ENCODE measurements at places on chromosomes 13 and 19.

- no peak for DNase-seq
Observed at GRCh38 chr19:3790209-3790734, 4.1 kb upstream of the MATK start.

DNA sequence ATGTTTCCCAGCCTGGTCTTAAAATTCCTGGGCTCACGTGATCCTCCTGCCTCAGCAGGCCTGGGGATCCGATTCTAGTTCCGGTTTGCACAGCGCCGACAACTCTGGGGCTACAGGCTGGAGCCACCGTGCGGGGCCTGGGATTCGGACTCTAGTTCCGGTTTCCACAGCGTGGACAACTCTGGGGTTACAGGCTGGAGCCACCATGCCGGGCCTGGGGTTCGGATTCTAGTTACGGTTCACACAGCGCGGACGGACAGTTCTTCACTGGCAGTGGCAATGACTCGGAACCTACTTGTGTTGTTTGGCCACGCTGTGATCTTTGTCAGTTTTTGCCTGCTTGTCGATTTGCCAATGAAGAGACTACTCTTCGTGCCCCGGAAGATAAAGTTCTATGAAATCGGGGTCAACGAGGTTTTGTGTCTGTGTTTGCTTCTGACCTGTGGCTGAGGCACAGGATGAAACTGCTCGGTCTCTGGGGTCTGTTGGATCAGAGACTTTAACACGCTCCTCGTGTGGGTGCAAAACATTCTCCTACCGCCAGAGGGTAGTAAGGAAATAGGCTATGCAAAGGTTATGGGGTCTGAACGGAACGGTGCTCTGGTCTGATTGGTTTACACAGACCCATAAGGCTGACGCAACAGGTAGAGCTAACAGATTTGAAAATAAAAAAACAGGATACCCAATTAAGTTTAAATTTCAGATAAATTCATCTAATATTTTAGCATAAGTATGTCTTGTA is 12.1 kb upstream of the ZSCAN1 start:
- DNase-seq: peak; percentile 84

- no peak for DNase-seq
Observed at GRCh38 chr13:59043016-59043415, 1120.7 kb downstream of the DIAPH3 start.

DNA sequence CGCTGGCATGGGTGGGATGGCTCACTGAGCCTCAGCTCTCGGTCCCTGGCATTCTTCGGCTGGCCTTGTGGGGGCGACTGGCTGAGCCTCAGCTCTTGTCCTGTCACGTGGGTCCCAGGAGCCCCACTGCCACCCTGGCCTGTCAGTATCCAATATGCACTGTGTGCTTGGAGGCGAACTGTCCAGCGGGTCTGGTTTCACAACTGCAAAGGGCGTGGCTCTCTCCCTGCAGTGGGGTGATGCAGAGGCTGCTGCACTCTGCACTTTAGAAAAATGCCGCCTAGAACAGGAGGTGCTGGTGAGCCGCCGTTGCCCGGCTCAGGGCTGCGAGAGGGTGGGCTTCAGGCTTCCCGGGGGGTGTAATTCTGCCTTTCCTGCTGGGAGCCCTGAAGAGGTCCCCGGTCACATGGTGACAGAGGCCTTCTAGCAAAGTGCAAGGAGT is 17.0 kb upstream of the TMEM255B start:
- DNase-seq: peak; percentile 82

DNA sequence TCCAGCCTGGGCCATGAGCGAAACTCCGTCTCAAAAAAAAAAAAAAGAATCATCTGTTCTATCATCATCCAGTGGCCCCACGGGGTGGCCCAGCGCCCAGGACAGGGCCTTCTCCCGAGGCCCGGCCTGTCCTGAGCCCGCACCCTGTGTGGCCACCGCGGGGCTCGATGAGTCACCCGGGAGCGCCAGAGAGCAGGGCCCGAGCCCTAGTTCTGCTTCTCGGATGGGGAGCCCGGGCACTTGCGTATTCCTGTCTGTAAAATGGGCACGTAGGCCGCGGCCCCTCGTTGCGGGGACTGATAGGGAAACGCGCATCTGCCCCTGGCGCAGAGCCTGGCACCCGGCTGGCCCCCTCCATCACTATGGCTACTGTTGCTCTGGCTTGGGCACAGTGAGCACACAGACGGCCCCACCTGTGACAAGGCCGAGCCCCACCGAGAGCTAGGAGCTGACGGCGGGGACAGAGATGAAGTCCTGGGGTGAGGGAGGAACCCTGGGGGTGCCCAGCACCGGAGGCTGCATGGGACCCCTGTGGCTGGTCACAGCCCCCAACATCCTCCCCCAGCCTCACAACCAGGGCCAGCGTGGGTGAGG is 21.3 kb upstream of the UQCR11 start:
- no peak for DNase-seq

- no peak for DNase-seq
Observed at GRCh38 chr13:18964942-18965341, 216.7 kb downstream of the TUBA3C start.

GRCh38 chr13:37395544-37395943 is 203.0 kb downstream of the POSTN start:
- no peak for DNase-seq

DNA sequence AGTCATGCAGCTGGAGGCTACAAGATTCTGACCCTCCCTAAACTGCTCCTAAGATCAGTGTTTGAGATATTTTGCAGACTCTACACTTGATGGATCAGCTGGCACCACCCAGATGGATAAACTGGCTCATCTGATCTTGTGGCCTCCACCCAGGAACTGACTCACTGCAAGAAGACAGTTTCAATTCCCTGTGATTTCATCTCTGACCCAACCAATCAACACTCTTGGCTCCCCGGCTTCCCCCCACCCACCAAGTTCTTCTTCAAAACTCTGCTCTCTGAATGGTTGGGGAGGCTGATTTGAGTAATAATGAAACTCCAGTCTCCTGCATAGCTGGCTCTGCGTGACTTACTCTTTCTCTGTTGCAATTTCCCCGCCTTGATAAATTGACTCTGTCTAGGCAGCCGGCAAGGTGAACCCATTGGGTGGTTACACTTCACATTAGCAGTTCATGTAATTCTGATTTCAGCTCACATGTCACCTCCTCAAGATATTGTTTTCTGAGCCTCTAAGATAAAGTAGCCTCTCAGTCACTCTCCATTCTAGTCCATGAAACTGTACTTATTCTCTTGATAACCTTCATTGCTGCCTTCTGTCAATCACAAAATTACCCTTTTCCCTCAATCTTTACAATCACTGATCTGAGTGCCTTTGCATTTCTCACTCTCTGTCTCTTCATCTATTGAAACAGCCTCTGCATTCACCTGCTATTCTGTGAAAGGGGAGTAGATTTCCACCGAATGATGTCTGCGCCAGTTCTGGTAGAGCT is 9.9 kb upstream of the FPR3 start:
- no peak for DNase-seq

DNA sequence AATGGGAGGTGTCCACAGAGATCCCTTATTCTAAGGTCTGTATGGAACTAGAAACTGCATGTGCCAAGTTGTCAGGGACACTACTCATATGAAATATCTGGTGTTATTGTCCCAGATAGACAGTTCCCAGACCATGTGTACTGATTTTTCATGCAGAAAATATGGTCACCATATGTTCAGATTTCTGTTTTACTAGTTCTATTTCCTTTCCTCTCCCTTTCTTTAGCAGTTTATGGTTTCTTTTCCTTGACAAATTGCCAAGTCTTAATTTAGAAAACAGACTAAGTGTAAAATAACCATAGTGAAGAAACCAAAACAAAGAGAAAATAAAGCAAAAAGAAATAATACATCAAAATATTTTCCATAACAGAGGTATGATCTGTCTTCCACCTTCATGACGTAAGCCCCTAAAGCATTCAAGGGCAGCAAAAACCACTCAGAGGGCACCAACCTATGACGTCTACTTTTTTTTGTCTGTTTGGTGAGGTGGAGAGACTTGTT is 248.5 kb downstream of the KCTD12 start:
- DNase-seq: no peak

- peak; percentile 98 for DNase-seq
Observed at GRCh38 chr19:55384920-55385723, 610 bp upstream of the RPL28 start.

- DNase-seq: no peak
Observed at GRCh38 chr13:25280396-25280795, 6.9 kb downstream of the MTMR6 start.

GRCh38 chr19:2770055-2771013 is 12.7 kb downstream of the SGTA start:
- DNase-seq: no peak

GRCh38 chr19:1066251-1066747 is 668 bp upstream of the ARHGAP45 start:
- DNase-seq: no peak

DNA sequence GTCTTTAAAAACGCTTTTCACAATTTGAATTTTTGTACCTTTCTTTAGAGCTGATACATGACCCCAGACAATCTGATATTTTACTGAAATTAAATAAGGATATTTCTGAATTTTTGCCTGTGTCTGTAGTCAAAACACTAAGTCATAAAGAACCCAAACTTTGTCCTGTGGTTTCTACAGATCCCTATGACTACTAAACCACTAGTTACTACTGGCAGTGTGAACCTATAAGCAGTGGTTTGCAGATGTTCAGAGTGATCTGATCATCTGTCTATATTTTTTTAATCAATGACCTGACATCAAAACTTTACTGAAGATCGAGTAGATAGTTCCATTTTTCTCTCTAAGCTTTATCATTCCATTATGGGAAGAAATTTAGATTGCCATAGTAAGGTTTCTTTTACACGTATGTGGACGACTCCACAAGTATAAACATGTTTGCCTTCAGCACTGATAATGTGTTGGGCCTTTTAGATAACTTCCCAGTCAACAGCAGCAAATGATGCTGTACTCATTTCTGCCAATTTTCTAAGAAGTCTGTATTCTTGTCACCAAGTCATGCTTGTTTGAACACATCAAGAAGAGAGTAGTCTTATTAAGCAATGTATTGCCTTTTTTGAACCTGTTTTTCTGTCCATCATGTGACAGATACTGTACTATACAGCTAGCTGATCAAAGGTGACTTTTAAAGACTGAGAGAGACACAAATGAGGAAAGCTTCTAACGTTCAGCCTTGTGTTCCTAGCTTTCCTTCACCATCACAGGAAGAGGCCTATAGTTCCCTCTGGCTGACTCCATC is 21.8 kb downstream of the POLR1D start:
- DNase-seq: no peak

DNA sequence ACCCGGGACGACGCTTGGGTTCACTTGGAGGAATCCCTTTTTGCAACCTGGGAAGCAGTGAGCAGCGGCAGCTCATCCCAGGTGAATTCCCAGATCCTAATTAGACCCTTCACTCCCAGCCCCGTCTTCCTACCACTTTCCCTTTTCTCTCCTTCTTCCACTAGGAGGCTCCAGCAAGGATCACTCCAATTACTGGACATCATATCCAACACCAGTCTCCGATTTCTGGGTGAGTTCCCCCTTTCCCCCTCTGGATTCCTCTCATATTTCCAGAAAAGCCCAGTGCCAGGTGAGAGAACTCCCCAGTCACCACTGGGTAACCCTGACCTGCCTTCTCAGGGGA is 17.1 kb upstream of the ZSCAN4 start:
- no peak for DNase-seq

DNA sequence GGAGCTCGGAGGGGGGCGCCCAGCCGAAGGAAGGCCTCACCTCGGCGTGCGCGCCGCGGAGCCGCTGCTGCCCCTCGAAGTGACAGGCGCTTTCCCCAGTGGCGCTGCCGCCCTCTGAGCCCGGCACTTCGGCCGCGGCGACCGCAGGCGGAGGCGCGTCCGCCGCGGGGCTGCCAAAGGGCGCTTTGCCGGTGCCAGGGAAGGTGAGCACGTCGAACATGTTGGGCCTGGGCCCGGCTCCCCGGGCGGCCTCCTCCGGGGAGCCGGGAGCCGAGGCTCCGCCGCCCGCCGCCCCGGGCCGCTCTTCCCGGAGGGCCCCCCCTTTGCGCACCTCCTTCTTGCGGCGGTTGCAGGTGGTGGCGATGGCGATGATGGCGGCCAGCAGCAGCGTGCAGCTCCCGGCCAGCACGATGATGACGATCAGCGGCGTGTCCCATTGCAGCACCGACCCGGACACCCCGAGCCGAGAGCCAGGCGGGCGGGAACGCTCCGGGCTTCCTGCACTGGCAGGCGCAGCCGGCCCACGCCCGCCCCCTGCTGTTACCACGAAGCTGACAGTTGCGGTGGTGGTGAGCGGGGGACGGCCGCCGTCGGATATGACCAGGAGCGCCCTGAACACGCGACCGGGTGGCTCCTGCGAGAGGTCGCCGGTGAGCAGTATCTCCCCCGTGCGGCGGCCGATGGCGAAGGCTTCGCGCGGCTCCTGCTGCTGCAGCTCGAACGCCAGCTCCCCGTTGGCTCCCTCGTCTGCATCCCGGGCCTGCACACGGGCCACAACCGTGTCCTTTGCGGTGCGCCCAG is 2.5 kb downstream of the PCDH8 start:
- DNase-seq: peak; percentile 78

GRCh38 chr19:18669524-18669817 is 14.0 kb upstream of the CRTC1 start:
- DNase-seq: no peak

DNA sequence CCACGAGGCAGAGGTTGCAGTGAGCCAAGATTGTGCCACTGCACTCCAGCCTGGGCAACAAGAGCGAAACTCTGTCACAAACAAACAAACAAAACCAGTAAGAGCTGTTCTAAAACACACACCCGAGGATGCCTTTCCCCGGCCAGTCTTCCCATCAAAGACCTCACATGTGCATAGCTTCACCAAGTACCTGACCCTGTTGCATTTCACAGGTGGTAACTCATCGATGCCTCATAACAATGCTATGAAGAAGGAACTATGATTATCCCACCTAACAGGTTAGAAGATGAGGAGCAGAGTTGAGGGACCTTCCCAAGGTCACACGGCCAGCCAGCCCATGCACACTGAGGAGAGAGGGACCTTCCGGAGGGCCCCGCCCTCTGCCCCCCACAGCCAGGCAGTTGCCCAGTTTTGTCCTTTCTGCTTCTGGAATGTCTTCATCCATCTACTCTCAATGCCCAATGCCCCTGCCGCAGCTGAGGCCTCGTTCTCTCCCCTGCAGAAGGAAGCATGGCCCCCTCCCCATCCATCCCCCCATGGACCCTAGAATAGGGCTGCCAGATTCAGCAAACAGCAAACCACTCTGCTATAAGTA is 16.8 kb upstream of the LENG8 start:
- DNase-seq: no peak

DNA sequence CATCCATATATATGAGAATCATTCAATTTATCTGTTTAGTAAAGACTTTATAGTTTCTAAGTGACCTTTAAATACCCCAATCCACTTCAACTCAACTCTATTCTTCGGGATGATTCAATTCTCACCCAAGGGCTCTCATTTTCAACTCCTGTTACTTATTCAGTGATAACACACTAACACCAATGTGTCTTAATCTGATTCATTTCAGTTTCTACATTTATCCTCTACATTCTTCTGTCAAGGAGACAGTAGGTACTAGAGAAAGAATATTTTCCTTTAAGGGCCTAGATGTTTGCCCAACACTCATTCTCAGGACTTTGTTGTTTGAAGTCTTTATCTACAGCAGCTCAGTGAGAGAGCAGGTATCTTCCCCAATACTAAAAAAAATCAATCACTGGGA is 7.1 kb downstream of the ARGLU1 start:
- DNase-seq: no peak

All from WERI-Rb-1 (cell line).